Activated CD4-positive, alpha-beta T cell treated with anti-CD3 and anti-CD28 coated beads for 4 hours (primary cell): ENCODE measurements at places on chromosomes 7 and 10.

DNA sequence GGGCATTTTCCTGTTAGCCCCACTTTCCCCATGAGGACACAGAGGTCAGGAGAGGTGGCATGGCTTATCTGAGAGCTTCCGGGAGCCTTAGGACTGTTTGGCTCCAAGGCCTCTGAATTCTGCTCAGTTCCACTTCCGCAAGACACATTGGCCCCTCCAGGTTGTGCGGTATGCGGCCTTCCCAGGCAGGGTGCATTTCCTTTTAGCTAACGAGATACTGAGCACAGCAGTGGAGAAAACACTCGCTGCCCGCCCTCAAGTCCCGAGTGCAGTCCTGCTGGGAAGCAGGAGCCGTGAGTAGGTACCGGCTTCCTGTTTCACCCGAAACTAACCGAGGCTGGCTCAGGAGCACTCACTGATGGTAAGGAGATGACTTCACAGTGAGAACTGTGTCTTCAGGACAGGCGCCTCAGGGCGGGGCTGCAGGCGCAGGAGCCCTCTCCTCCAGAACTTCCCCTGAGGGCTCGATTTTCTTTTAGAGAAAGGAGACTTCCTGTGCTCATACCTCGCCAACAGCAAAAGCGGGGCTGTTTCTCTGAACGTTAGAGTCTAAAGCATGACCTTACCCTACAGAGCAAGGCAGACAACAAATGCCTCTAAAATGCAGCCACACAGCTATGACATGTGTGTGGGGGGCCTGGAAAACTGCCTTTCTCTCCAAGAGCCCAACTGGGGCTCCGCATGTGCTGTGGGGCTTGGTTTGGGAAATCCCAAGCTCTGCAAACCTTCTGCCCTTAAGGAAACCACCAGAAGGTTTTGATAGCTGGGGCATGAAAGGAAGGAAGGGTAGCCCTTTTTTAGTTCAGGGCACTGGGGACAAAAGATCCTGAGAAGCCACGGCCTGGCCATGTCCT, 25.9 kb downstream of the RGS10 start:
- DNase-seq = peak; percentile 54

DNA sequence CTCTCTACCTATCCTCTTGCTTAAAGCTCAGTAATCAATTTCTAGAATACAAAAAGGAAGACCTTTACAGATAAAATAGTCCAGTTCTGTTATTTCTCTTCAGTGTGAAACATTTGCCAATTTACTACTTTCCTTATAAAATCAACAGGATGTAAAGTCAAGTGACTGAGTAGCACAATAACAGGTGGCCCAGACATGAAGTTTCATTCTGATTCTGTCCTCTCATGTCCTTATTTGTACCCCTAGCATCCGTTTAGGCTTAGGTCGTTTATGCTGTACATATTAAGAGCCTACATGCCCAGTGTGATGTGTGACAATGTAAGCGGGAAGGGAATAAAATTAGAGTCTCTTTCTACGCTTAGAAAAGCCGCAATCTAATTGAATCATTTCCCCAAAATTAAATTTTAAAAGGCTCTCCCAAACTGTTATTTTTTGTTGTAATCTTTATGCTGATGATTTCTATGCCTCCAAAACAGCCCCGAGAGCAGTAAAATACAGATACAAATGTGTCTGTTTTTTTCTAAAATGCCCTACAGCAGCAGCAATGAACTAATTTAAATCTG, 29.1 kb downstream of the EPC1 start:
- DNase-seq = no peak

GRCh38 chr7:37718585-37718984, 35.0 kb downstream of the GPR141 start:
- DNase-seq = no peak

DNA sequence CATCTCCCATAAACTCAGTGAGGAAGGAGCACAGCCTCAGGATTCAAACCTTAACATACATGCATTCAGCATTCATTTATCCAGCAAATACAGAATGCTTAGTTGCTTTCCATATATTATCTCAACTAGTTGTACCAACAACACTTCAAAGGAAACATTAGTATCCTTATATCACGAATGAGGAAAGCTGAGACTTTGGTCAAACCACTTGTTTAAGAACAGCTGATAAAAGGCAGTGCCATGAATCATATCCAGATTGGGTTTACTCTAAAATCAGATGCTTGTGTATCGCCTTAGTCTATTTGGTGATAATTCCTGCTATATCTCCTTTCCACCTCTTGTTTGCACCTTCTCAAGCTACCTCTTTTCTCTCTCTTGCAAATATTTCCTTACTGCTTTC, 1.9 kb upstream of the CPED1 start:
- DNase-seq = no peak

DNA sequence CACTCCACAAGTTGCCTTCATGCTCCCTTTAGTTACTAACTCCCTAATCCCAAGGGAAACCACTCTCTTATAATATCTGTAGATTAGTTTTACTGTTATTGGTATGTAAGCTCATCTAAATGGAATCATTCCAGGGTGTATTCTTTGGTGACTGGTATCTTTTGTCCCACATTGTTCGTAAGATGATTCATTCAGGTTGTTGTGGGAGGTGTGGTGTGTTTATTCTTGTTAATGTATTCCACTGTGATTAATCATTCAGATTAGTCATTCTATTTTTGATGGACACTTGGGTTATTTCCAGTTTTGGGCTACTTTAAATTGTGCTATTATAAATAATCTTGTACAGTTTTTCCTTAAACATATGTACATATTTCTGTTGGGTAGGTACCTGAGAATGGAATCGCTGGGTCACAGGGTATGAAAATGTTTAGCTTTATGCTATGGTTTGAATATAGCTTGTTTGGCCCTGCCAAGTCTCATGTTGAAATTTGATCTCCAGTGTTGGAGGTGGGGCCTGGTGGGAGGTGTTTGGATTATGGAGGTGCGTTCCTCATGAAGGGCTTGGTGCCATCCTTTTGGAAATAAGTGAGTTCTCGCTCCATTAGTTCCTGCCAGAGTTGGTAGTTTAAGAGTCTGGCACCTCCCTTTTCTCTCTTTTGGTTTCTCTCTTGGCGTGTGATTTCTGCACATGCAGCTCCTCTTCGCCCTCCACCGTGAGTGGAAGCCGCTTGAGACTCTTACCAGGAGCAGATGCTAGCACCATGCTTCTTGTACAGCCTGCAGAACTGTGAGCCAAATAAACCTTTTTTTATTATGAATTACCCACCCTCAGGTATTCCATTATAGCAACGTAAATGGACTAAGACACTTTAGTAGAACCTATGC, 13.8 kb downstream of the BTRC start:
- DNase-seq = no peak

DNA sequence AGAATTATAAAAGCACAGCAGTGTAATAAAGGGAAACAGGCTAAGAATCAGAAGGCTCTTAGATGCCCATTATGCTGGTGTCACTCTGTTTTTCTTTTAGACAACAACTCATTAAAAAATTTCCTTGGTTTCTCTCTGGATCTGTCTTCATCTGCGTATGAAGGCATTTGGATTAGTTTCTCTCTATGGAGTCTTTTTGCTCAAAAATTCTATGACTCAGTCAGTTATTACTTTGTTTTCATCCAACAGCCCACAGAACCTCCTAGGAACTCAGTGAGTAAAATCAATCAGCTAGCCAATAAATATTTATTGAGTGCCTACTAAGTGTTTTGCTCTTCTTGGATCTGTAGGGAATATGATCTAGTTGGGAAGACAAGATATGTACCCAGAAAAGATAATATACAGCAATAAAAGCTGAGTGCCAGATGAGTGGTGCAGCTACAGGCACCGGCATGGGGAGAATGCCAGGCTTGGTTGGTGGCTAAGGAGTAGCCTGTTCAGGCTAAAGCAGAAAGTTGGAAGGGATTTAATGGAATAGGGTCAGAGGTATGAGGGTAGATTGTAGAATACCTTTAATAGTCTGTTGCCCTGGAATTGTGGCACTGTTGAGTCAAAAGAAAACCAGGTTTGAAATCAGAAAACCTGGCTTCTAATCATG, 156.2 kb downstream of the LRRC4 start:
- no peak for DNase-seq

GRCh38 chr10:62354916-62355315, 19.3 kb upstream of the ZNF365 start:
- no peak for DNase-seq
